ENCODE measurements at places on chromosomes 5 and 9. TPM values are rescaled to one million over a fixed set of nuclear protein-coding genes. Genes with fewer than 3 reads are reported as not detected.

The BOD1 gene
- total RNA-seq = 72.3 TPM

The GPX8 gene
- 131 TPM for total RNA-seq

The LIFR gene
- 33.4 TPM for total RNA-seq

The OR1L8 gene
- total RNA-seq = 0.36 TPM

The NR2F1 gene
- total RNA-seq = 25.5 TPM

The EIF4E1B gene
- total RNA-seq = not detected

The BAAT gene
- total RNA-seq = not detected

The CNTNAP3 gene
- under 0.01 TPM for total RNA-seq

The NUTM2F gene
- total RNA-seq = not detected

The ARHGEF39 gene
- 0.12 TPM for total RNA-seq

The ARID3C gene
- 0.32 TPM for total RNA-seq

The DNAI1 gene
- total RNA-seq = not detected

The PPIC gene
- 29.6 TPM for total RNA-seq

The PCDHB16 gene
- 0.81 TPM for total RNA-seq

The KIF2A gene
- 46.4 TPM for total RNA-seq

The SH3PXD2B gene
- total RNA-seq = 96.2 TPM

The FREM1 gene
- total RNA-seq = 0.97 TPM

The BHMT2 gene
- total RNA-seq = 12.4 TPM

The SOHLH1 gene
- not detected for total RNA-seq

The ADAMTS2 gene
- 29.5 TPM for total RNA-seq

The FAM221B gene
- not detected for total RNA-seq

The NHP2 gene
- total RNA-seq = 79.4 TPM

The CNTRL gene
- 5.3 TPM for total RNA-seq

The FOXI1 gene
- not detected for total RNA-seq

The GABRA6 gene
- not detected for total RNA-seq

The CDC14B gene
- total RNA-seq = 66.4 TPM

The SNCAIP gene
- total RNA-seq = 0.65 TPM

The TRIM36 gene
- 0.61 TPM for total RNA-seq

The SPATA31C1 gene
- not detected for total RNA-seq

The SHISAL2B gene
- total RNA-seq = not detected

The AK8 gene
- 0.85 TPM for total RNA-seq

The IFNA13 gene
- total RNA-seq = not detected

The HDHD3 gene
- 8.9 TPM for total RNA-seq

The MAMDC2 gene
- 27.4 TPM for total RNA-seq

The ZNG1C gene
- 15.6 TPM for total RNA-seq

The RNF180 gene
- total RNA-seq = 5.7 TPM

The IL33 gene
- not detected for total RNA-seq

The TAL2 gene
- not detected for total RNA-seq

The DPH7 gene
- 21.6 TPM for total RNA-seq

The PRRT1B gene
- total RNA-seq = not detected

The CCNJL gene
- 1.1 TPM for total RNA-seq

The PDGFRB gene
- 543 TPM for total RNA-seq

The PCDHGB1 gene
- 3.5 TPM for total RNA-seq

The PPWD1 gene
- total RNA-seq = 30.5 TPM

The MSANTD3 gene
- total RNA-seq = 55.0 TPM

The FOXD4L5 gene
- 0.16 TPM for total RNA-seq

The LURAP1L gene
- total RNA-seq = 8.0 TPM

The UBE2QL1 gene
- total RNA-seq = under 0.01 TPM

The ATOSB gene
- total RNA-seq = 25.8 TPM

The COL23A1 gene
- total RNA-seq = 14.7 TPM

The CSF1R gene
- total RNA-seq = 0.16 TPM

The PCDHGB4 gene
- 18.0 TPM for total RNA-seq

The CATSPER3 gene
- not detected for total RNA-seq

The CHSY3 gene
- 14.9 TPM for total RNA-seq

The GNAQ gene
- total RNA-seq = 52.1 TPM

The ENTPD2 gene
- not detected for total RNA-seq

The PDCD1LG2 gene
- total RNA-seq = 20.1 TPM

The ZMYND19 gene
- total RNA-seq = 14.0 TPM

The FGD3 gene
- 0.16 TPM for total RNA-seq

The PCDHB2 gene
- total RNA-seq = 6.8 TPM

Data from hair follicle dermal papilla cell (primary cell).